ENCODE measurements at places on chromosomes 13 and 19.

- no peak for DNase-seq
Measured at GRCh38 chr13:20337884-20338551, 105.9 kb upstream of the GJB6 start.

- no peak for DNase-seq
Measured at GRCh38 chr13:30107521-30108136, 199.7 kb downstream of the KATNAL1 start.

GRCh38 chr13:51848674-51849073 is 3.7 kb upstream of the TMEM272 start:
- DNase-seq: no peak

- peak; percentile 71 for DNase-seq
Measured at GRCh38 chr19:37506387-37507166, at the start of gene ZNF793. Gene ZNF793 (plus strand): TSS chr19:37506939. CDS start chr19:37523440, 16,501 bp downstream.

DNA sequence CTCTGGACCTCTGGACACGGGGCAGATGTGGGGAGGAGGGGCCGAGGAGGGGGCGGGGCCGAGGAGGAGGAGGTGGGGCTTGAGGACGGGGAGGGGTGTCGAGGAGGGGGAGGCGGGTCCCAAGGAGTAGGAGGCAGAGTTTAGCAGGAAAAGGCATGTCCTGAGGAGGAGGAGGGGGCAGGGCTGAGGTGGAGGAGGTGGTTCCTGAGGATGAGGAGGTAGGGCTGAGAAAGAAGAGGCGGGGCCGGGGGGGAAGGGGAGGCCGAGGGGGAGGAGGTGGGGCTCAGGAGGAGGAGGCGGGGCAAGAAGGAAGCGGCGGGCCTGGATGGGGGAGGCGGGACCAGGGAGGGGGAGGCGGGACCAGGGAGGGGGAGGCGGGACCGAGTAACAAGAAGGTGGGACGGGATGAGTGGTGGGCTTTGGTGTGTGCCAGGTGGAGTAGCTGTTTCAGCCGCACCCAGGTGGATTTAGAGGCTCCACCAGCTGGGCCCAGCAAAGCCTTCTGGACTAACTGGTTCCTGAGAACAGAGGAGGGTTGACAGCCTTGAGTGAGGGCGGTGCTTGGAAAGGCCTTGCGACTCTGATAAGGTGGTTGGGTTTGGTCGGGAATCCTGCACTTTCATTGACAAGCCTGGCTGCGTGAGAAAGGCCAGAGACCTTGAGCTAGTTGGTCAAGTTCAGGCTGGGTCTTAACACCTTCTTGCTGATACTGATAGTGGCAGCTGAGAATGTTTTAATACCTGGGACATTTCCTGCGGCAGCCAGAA is 7.7 kb downstream of the TECR start:
- no peak for DNase-seq

DNA sequence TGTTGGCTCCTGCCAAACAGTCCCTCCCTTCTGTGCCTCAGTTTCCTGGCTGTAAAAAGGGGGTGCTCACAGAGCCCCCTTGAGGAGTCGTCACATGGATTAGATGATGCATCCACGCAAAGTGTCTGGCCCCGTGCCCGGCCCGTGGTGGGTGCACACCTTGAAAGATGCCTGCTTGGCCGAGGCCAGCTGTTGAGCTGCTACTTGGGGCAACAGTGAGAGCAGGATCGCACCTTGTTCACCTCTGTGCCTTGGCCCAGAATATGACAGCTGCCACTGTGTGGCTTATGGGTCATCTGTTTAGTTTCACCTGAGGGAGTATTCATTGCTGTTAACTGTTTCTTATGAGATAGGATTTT is 17.7 kb downstream of the CRTC1 start:
- no peak for DNase-seq

DNA sequence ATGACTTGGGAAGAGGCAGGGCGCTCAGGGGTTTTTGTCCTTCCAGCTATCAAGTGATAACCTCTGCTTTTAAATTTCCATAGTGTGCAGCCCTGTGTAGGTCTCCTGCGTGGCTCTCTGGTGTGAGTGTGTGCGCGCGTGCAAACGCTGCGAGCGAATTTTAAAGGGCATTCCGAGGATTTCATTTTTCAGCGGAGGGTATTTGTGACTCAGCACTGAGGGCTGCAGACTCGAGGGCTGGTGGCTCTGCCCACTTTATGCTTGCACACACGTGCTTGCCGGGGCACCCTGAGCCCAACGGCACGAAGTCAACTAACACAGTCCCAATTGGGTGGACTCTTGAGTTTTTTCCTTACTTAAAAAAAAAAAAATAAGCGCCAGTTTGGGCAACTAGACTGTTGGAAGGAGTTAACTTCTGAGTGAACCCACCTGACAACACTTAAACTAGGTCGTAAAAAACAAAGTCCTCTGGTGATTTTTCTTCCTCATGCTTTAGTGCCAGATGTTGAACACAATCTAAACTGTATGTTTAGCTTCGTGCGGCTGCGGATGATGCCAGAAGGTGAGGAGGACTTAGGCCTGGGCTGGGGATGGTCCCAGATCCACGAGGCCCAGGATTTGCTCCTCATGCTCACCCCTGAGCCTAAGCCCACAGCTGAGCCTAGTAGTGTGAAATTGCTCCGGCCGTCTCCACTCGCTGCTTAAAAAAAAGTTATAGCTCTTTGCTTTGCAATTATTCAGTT is 2.1 kb downstream of the FGF9 start:
- DNase-seq: no peak

DNA sequence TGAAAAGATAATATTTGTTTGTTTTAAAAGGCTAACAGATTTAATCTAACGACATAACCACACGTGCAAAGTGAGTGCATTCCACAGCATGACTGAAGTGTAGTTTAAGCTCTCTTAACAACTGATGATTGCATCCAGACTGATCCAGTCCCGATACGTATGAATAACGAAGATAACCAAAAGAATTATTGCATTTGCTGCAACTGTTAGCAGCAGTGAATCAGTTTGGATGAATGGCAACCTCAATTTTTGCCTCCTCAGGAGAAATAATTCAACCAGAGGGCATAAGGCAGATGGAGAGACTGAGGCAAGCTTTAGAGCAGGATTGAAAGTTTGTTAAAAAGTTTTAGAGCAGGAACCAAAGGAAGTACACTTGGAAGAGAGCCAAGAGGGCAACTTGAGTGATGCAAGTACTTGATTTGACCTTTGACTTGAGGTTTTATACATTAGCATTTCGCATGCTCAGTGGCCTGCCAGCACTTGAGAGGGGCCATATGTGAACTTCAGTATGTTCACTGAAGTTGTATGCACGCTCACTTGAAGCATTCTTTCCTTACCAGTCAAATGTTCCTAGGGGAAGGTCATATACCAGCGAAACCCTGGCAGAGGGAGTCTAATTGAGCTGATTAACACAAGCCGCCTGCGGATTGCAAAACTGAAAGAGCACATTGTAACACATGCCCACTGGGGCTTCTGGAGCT is 835.0 kb upstream of the PCDH20 start:
- no peak for DNase-seq

DNA sequence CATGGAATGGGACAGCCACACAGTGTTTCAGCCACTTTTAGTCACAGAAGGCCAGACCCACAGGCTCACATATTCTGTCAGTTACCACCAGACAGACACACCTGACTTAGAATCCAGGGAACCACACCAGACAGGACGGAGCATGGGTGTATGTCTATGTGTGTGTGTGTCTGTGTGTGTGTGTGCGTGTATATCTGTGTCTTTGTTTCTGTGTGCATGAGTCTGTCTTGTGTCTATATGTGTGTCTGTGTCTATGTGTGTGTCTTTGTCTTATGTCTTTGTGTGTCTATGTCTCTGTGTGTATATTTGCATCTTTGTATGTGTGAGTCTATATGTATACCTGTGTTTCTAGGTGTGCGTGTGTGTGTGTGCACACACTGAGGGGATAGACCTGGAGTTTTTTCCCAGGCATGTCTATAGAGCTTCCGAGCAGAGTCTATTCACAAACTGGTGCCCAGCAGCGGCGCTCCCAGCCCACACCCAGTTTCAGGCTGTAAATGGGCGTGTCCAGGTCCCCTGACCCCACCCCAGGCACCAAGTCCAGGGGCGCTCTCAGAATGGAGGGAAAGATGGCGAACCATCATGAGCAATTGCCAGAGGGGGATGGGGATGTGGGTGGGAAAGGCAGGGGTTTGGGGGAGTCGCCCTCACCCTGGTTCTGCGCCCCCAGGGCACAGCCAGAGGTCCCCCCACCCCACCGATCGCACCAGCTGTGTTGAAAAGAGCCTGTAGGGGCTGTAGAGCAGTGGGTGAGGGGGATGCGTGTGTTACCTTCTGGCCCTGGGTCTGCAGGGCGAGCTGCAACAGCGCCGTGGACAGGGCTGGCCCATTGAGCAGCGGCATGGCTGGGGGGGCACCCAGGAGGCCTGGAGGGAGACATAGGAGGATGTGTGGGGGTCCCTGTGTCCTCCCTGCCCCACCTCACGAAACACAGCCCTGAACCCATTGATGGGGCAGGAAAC is 6.3 kb upstream of the FDX2 start:
- DNase-seq: no peak

GRCh38 chr19:28607066-28607583 is 605.8 kb downstream of the UQCRFS1 start:
- no peak for DNase-seq

DNA sequence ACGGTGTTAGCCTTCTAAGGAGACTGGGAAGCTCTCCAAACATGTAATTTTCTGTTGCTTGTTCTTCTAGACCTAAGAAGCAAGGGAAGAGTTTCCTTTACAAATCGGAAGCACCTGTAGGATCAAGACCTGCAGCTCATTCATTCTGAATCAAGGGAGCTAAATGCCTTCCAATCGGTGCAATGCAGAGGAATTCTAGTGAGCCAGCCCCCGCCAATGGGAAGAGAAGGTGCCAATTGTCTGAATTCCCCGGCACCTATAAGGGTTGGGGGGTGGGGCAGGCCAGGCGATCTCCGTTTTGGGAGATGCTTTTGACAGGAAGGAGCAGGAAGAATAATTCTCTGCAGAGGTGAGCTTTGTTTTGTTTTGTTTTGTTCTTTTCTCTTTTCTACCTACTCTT is 7.1 kb upstream of the NLRP13 start:
- no peak for DNase-seq

GRCh38 chr13:97058391-97058790 is 64.1 kb upstream of the OXGR1 start:
- no peak for DNase-seq

GRCh38 chr13:94122300-94122915 is 357.1 kb downstream of the DCT start:
- DNase-seq: no peak

- no peak for DNase-seq
Measured at GRCh38 chr13:33634546-33634982, 183.4 kb upstream of the RFC3 start.

DNA sequence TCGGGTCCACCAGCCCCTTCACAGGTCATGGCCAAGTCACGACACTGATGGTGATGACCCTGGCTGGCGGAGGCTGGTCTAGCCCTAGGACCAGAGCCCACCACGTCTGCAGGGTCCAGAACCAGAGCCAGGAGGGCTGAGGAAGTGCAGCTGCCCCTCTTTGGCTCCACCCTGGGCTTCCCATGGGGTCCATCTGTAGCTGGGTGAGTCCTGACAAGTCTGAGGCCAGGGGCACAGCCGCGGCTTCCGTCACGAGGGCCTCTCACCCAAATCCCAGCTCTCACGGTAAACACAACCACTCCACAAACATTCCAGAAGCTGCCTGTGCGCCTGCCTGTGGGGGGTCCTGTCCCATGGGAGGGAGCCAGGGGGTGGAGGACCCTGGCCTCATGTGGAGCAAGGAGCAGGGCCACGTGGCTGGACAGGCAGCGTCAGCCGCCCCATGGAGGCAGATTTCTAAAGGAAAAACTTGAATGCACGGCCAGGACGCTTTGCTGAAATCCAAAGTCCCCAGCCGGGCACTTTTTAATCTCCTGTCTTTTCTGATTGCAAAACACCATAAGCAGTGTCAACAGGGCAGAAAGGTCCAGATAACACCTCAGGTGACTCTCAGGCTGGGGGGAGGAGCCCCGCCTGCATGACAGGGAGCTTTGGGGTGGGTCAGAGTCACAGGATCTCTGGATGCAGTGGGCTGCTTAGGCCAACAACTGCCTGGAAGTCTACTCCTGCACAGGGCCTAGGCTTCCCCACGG is 29.9 kb downstream of the CEBPG start:
- DNase-seq: no peak

- DNase-seq: no peak
Measured at GRCh38 chr19:10769533-10770491, 51.9 kb downstream of the DNM2 start.

DNA sequence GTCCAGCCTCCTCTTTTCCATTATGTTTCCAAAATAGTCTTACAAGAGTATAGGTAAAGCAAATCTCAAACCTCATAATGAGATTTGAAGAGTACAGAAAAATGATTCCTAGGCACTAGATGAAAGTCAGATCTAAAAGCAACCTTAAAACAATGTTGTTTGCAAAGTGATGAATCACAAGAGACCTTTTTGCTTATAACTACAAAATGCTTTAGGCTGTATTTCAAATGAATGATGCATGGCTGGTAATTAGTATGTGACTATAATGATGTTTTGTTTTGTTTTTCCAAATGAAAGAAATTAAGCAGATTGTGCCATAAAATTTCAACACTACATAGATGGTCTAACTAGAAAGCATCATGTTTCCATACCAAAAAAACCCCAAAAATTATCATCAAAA is 272.7 kb downstream of the DIAPH3 start:
- no peak for DNase-seq

DNA sequence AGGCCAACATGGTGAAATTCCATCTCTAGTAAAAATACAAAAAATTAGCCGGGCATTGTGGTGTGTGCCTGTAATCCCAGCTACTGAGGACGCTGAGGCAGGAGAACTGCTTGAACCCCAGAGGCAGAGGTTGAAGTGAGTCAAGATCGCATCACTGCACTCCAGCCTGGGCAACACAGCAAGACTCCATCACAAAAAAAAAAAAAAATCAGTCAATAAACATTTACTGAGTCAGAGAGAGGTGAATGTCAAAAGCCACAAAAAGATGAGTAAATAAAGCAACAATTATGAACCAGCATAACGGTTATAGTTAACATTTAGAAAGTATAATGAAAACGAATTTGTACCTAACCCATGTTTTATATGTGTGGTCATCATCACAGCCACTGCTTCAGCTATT is 23.1 kb downstream of the PSPC1 start:
- DNase-seq: no peak

DNA sequence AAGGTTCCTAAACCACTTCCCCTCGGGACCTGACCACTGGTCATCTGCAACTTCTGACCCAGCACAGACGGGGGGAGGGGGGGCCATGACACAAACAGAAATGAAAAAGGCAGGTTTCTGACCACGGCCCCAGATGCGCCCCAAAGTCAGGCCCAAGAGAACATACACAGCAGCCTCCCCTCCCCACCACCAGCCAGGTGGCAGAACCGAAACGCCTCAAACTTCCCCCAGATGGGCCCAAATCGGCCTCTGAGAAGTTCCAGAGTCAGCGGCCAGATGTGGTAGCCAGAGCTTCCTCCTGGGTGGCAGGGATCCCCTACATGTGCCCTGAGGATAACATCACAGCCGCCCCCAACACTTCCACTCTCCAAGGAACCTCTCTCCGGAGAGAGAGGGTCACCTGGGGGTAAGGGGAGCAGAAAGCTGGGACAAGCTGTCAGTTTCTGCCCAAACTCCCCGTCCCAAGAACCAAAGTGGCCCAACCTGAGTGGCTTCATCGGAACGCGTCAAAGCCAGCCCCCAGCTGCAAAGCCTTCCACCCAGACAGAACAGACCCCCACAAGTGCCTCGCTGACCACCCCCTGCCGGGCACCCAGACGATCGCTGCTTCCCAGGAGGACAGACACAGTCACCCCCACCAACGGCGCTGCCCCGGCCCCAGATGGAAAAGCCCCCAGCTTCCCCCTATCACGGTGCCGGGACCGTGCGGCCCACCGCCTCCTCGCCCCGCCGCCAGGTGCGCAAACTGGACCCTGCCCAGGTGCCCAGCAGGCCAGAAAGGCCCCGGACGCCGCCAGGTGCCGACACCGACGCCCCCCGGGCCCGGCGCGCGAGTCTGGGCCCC is 800 bp downstream of the ELL start:
- no peak for DNase-seq

- DNase-seq: no peak
Measured at GRCh38 chr19:33157906-33158305, 26.0 kb downstream of the WDR88 start.
